ENCODE measurements at places on chromosomes 2 and 18.

- H3K27ac ChIP-seq: no peak overlapping the region
- no peaks in the 10 kb centered on the region for H3K27me3 ChIP-seq
- peaks cover 7% of the 10 kb centered on the region for H3K4me1 ChIP-seq
- H3K4me3 ChIP-seq: no peak overlapping the region
Measured at GRCh38 chr2:145023334-145023934, 503.5 kb upstream of the ZEB2 start.

- no peaks in the 10 kb centered on the region for H3K4me1 ChIP-seq
- peaks cover 12% of the 10 kb centered on the region for H3K27me3 ChIP-seq
- H3K4me3 ChIP-seq: no peak overlapping the region
- H3K36me3 ChIP-seq: no peaks in the 10 kb centered on the region
- DNase-seq: no peak
- no peak overlapping the region for H3K27ac ChIP-seq
Measured at GRCh38 chr2:231001921-231002320, 6.0 kb downstream of the SPATA3 start.

DNA sequence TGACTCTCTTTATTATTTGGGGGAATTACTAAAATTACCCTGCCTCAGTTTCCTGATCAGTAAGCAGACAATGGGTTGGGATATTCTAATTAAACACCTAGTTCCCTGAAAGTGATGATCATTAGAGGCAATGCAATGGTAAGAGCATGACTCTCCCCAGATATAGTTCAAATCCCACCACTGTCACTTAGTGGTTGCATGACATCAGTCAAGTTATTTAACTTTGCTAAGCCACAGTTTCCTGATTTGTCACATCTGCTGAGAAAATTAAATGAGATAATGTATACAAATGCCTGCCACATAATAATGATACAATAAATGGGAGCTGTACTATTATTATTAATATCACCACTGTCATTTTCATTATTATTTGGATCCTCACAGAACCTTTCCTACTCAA, 29.9 kb downstream of the ZEB2 start:
- no peak for DNase-seq
- H3K4me1 ChIP-seq: peaks cover 6% of the 10 kb centered on the region
- no peaks in the 10 kb centered on the region for H3K27me3 ChIP-seq

- DNase-seq: no peak
- no peak overlapping the region for H3K27ac ChIP-seq
- no peaks in the 10 kb centered on the region for H3K4me1 ChIP-seq
- H3K27me3 ChIP-seq: no peaks in the 10 kb centered on the region
- H3K4me3 ChIP-seq: no peak overlapping the region
Measured at GRCh38 chr2:60819155-60819862, 62.1 kb upstream of the REL start.

- no peaks in the 10 kb centered on the region for H3K27me3 ChIP-seq
- peak; percentile 86 for DNase-seq
- H3K27ac ChIP-seq: no peak overlapping the region
- peaks cover 5% of the 10 kb centered on the region for H3K4me1 ChIP-seq
- no peak overlapping the region for H3K4me3 ChIP-seq
Measured at GRCh38 chr18:63979409-63979920, 9.6 kb downstream of the SERPINB8 start.

DNA sequence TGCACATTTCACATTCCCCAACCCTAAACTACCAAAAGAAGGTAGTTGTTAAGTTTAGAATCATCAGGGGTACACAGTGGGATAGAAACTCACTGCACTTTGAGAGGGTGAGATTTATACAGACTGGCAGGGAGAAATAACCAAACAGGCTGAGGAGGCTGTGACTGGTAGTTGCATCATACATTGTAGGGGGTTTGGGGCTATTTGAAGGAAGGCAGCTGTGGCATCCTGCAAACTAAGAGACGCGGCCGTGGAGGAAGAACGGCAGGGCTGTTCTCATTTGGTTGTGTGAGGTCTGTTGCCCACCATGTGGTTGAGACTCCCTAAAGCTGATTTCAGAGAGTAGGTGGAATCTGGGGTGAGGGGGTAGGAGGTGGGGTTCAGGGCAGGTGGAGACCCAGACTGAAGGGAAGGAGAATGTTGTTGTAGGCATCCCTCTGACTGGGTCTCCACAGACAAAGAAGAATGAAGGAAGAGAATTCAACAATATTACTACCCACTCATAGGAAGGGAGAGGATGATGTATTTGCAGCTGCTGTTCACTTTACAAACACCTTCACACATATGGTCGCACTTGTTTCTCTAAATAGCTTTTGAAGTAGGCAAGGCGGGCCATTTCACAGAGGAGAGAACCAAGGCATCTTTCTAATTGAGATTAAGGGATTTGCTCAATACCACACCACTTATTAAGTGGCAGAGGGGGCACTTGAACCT, 170.9 kb upstream of the SIX2 start:
- no peaks in the 10 kb centered on the region for H3K36me3 ChIP-seq
- peaks cover 11% of the 10 kb centered on the region for H3K4me1 ChIP-seq
- H3K27me3 ChIP-seq: no peaks in the 10 kb centered on the region
- H3K4me3 ChIP-seq: no peak overlapping the region

DNA sequence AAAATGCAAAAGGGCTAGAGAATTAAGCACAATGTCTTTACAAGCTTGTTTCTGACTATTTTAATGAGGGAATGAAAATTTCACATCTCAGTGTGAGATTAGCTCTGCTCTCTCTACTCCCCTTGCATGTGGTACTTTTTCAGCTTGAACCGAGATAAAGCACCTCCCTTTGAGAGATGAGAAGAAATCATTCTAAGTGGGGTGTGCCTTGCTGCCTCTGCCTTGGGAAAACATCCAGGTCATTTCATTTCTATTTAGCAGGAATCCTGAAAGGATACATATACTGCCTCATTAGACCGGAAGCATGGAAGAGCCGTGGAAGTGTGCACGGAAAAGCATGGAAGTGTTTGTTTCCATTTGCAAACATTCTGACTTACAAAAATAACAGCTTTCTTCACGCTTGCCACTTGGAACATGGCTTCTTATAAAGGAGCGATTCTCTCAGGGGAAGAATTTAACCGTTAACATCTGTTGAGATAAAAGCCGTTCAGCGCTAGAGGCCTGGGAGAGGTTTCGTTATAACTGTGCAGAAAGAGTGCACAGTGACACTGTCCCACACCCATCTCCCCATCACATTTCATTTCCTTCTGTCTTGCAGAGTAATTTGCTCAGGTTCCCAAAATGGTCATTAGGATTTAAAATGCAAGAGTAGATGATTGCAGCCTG, 16.7 kb downstream of the NOSTRIN start:
- peaks cover 6% of the 10 kb centered on the region for H3K4me1 ChIP-seq
- no peaks in the 10 kb centered on the region for H3K27me3 ChIP-seq
- no peaks in the 10 kb centered on the region for H3K36me3 ChIP-seq
- no peak for DNase-seq
- no peak overlapping the region for H3K27ac ChIP-seq
- H3K4me3 ChIP-seq: no peak overlapping the region

DNA sequence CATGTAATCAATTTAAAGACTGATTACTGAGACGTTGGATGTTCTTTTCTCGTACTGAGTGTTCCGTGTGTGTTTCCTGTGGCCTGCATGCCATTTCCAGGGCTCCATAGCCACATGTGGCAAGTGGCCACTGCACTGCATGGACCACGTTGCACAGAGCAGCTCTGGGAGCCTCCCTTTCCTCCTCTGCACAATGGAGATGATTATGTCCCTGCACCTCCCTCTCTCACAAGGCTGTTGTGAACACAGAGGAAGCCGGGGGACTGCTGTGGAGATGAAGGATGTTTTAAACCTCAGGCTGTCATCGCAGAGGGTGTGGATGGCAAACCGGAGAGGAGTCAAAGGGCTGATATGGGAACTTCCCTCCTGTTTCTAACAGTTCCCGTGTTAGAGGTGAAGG, 87.7 kb downstream of the TGOLN2 start:
- H3K27ac ChIP-seq: no peak overlapping the region
- no peaks in the 10 kb centered on the region for H3K36me3 ChIP-seq
- H3K4me3 ChIP-seq: no peak overlapping the region
- no peak for DNase-seq
- H3K4me1 ChIP-seq: peaks cover 14% of the 10 kb centered on the region

GRCh38 chr2:33033606-33034081, 86.9 kb downstream of the LTBP1 start:
- peak; percentile 83 for DNase-seq
- H3K27me3 ChIP-seq: no peaks in the 10 kb centered on the region
- no peaks in the 10 kb centered on the region for H3K4me1 ChIP-seq
- no peak overlapping the region for H3K4me3 ChIP-seq

DNA sequence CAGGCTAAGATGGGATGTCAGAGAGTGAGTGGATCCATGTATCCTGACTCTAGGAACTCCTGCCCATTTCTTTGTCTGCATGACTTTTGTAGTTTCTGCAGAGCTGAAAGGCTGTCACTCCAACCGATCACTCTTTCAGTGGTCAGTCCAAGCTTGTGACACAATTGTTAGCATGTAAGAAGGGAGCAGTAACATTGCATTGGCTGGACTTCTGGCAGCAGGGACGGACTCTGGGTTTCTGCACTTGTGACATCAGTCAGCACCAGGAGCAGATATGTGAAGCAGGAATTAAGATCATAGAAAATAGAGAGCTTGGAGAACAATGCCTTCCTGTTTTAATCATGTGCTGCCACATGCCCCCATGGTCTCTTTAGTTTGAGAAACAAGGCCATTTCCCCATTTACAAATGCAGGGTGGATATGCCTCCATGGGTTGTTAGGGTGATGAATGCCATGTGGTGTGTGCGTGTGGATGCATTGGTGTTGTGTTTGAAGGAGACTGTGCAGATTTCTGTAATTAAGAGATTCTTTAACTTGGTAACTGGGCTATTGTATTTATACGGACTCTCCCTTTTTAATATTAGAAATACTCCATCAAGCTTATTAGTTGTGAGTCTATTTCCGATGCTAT, 214.3 kb upstream of the EPHA4 start:
- no peaks in the 10 kb centered on the region for H3K27me3 ChIP-seq
- peaks cover 20% of the 10 kb centered on the region for H3K4me1 ChIP-seq
- DNase-seq: no peak
- no peaks in the 10 kb centered on the region for H3K36me3 ChIP-seq

GRCh38 chr2:9808334-9809063, 34.8 kb upstream of the TAF1B start:
- no peak for DNase-seq
- H3K36me3 ChIP-seq: no peaks in the 10 kb centered on the region
- no peak overlapping the region for H3K4me3 ChIP-seq
- no peak overlapping the region for H3K27ac ChIP-seq
- no peaks in the 10 kb centered on the region for H3K4me1 ChIP-seq
- H3K27me3 ChIP-seq: no peaks in the 10 kb centered on the region

DNA sequence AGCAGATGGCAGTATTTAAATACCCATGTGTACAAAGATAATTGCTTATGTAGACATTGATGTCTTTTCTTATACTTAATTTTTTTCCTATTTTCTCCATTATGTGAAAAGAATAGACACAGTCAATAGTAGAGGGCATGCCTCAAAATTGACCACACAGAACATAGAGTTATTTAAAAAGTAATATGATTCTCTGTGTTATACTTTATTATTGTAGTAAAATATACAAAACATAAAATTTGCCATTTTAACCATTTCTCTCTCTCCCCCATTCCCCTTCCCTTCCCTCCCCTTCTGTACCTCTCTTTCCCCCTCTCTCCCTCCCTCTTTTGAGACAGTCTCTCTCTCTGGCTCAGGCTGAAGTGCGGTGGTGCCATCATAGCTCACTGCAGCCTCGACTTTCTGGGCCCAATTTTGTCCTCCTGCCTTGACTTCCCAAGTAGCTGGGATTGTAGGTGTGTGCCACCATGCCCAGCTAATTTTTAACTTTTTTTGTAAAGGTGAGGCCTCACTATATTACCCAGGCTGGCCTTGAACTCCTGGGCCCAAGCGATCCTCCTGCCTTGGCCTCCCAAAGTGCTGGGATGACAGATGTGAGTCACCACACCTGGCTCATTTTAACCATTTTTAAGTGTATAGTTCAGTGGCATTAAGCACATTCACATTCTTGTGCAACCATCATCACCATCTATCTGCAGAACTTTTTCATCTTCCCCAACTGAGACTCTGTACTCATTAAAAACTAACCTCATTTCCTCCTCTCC, 179.7 kb downstream of the MCFD2 start:
- H3K27ac ChIP-seq: no peak overlapping the region
- H3K27me3 ChIP-seq: no peaks in the 10 kb centered on the region
- peaks cover 2% of the 10 kb centered on the region for H3K36me3 ChIP-seq
- H3K4me1 ChIP-seq: no peaks in the 10 kb centered on the region
- no peak for DNase-seq

DNA sequence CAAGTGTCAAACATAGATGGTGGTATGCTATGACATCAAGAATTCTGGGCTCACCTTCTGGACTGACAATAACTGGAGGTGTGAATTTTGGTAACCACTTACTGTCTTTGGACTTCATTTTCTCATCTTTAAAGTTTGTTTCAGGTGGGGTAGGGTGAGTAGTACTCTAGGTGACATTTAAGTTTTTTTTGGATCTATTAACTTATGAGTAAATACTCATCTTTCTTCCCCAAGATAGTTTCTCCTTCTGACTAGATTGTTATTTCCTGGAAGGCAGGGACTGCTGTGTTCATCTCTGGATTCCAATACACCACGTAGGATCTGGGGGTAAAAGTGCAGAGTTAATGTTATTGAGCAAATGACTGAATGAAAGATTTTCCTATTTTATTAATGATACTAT, 55.9 kb downstream of the ICOS start:
- H3K27ac ChIP-seq: no peak overlapping the region
- H3K27me3 ChIP-seq: no peaks in the 10 kb centered on the region
- H3K4me1 ChIP-seq: no peaks in the 10 kb centered on the region
- DNase-seq: no peak
- H3K4me3 ChIP-seq: no peak overlapping the region

- H3K36me3 ChIP-seq: no peaks in the 10 kb centered on the region
- DNase-seq: peak; percentile 13
- no peak within 1 kb of the TSS for H3K27ac ChIP-seq
- H3K4me3 ChIP-seq: peak within 1 kb of the TSS; percentile 1
Measured at GRCh38 chr2:130755256-130756052, at the start of gene AMER3. AMER3 (plus strand) TSS chr2:130755540; CDS start chr2:130762073, 6,533 bp downstream.

DNA sequence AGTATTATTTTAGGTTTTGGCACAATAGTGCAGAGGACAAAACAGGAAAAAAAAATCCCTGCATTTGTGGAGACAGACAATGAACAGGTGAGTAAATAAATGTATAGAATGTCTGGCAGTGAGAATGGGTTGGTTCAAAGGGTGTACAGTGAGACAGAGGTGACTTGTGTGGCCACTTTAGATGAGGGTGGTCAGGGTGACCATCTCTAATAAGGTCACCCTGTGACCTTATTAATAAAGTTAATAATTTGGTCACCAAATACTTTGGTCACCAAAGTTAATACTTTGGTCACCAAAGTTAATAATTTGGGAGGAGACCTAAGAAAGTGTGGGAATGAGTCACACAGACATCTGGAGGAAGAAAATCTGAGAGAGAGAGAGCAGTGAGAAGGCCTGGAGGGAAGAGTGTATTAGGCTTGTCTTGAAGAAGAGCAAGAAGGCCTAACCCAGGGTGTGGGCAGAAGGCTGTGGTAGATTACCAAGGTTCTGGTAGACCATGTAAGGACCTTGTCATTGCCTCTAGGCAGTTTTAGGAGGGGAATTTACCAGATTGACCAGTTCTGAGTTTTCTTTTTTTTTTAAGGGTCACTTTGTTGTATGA, 1368.4 kb upstream of the CELF4 start:
- DNase-seq: no peak
- H3K27ac ChIP-seq: no peak overlapping the region
- no peak overlapping the region for H3K4me3 ChIP-seq
- no peaks in the 10 kb centered on the region for H3K36me3 ChIP-seq
- no peaks in the 10 kb centered on the region for H3K4me1 ChIP-seq

- H3K4me1 ChIP-seq: peaks cover 7% of the 10 kb centered on the region
- DNase-seq: peak; percentile 78
Measured at GRCh38 chr2:238141541-238142318, 3.3 kb downstream of the KLHL30 start.

GRCh38 chr2:122795763-122796162, 1040.3 kb downstream of the TSN start:
- no peak for DNase-seq
- no peak overlapping the region for H3K4me3 ChIP-seq
- H3K4me1 ChIP-seq: no peaks in the 10 kb centered on the region
- no peaks in the 10 kb centered on the region for H3K36me3 ChIP-seq

Data from lung (tissue), 17 donors.